ENCODE measurements at places on chromosomes 1 and 21.

- no peak for DNase-seq
Measured at GRCh38 chr1:93448983-93449804, 1.3 kb downstream of the FNBP1L start.

- no peak for DNase-seq
Measured at GRCh38 chr1:199313444-199313843, 674.6 kb downstream of the PTPRC start.

DNA sequence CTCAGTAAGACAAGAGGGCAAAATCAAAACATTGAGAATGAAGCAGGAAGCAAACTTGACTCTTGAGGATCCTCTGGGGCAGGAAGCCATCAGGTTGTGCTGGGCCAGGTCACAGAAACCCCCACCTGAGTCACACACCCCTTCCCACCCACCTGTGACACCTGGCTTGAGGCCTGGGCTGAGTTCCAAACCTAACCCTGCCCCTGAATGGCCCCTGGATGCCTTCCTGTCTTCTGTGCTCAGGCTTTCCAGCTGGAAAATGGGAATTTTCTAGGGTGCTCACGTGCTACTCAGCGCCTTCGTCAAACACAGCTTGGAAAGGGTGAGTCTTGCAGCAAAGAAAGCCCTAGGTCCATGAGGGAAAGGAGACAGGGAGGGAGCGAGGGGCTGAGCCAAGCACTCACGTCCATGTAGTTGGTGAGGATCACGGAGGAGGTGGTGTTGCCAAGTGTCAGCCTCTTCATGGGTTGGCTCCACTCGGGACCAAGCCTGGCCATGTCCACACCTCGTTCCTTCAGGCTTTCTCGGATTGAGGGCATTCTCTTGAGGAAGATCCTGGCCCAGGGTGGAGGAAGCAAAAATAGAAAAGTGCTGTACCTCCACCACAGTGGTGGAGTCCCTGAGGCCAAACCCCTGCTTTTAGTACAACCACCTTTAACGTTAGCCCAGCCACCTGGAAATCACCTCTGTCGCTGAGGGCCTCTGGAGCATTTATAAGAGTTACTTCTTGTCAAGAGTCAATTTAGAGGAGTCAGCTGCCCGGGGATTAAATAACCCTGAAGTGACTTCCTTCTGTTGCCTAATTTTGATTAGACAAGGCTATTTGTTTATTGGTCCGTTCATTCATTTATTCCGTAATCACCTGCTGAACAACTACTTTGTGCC, 4.3 kb downstream of the REN start:
- DNase-seq = no peak

DNA sequence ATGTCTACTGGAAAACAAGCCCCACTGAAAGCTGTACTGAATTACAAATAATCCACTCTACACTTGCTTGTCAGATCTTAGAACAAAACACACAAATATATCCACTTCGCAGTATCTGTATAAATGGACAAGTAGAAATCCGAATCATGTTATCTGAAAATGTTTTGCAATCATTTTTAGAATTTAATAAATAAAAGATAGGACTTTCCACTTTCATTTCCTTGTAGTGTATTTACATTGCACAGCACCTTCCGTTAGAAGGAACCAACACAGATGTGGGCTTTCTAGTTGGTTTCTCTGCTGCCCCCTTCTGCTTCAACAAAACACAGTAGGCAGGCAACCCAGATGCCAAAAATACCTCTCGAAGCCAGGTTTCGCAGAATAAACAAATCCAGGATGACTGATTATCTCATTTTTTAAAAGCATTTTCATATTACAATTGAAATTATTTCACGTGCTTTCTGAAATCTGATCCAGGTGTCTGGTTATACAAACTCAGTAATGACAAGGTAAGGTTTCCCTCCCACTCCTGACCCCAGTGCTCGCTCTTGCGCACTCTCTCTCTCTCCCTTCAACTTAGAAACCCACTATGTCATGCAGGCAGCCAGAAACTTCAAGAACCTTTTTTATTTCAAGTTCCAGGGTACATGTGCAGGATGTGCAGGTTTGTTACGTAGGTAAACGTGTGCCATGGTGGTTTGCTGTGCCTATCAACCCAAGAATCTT, 389.9 kb downstream of the SMYD3 start:
- peak; percentile 28 for DNase-seq

- no peak for DNase-seq
Measured at GRCh38 chr21:27045281-27045985, 78.5 kb upstream of the ADAMTS5 start.

DNA sequence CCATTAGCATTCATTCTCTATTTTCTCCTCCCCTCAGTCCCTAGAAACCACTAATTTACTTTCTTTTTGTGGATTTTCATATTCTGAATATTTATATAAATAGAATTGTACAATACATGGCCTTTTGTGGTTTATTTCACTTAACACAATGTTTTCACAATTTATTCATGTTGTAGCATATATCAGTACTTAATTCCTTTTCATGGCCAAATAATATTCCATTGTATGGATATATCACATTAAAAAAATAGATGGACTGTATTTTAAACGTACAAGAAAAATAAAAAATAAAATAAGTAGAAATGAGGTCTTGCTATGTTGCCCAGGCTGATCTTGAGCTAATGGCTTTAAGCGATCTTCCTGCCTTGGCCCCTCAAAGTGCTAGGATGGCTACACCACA, 25.0 kb downstream of the SCP2 start:
- DNase-seq = no peak

DNA sequence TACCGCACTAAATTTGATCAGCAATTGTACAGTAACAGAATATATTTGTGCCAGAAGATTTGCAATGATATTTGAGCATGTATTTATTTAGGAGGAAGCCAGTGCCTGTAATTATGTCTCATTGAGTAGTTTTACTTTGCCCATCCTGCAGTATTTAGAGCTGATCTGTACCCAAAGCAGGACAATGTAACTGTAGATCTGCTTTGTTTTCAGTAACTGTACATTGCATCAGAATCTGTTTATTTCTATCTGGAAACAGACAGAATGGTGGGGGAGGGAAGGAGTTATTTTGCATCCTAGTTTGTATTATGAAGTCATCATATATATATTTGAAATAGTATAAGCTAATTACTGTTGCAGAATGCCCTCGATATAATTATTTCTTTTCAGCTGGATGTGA, 36.2 kb upstream of the LRRC8C start:
- DNase-seq = no peak

DNA sequence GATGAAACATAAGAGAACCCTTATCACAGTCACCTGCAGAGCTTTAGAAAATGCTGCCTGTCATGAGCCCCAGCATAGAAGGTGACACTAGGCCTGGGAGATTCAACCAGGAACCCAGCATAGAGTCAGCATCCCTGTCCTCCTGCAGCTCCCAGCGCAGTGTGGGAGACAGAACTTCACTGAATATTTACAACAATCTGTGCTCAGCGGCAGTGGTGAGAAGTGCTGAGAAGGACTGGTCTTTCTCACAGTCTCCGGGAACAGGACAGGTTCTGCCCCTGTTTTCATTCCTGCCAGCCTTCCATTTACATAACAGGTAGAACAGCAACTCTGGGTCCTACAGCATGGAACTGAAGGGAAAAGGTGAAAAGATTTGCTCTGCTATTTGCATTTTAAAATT, 83.5 kb upstream of the GADD45A start:
- no peak for DNase-seq

DNA sequence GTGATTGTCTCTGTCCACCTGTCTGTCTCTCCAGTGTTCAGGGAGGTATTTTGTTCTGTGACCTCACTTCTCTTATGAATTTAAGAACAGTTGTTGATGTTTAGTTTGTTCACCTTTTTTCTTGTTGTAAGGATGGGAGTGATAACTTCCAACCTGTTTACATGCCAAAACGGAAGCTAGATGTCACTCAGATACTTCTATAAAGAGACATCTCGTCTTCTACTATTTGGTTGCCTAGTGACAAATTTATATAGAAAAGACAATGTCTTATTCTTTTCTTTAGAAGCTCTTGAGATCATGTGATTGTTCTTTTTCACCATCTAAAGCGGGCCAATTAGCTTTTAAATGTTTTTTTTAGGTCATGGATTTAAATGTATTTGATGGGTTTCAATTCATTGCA, 33.8 kb downstream of the PRSS38 start:
- no peak for DNase-seq

GRCh38 chr1:196302981-196303380, 305.3 kb downstream of the KCNT2 start:
- no peak for DNase-seq

- no peak for DNase-seq
Measured at GRCh38 chr21:37770461-37770860, 145.8 kb downstream of the KCNJ6 start.

DNA sequence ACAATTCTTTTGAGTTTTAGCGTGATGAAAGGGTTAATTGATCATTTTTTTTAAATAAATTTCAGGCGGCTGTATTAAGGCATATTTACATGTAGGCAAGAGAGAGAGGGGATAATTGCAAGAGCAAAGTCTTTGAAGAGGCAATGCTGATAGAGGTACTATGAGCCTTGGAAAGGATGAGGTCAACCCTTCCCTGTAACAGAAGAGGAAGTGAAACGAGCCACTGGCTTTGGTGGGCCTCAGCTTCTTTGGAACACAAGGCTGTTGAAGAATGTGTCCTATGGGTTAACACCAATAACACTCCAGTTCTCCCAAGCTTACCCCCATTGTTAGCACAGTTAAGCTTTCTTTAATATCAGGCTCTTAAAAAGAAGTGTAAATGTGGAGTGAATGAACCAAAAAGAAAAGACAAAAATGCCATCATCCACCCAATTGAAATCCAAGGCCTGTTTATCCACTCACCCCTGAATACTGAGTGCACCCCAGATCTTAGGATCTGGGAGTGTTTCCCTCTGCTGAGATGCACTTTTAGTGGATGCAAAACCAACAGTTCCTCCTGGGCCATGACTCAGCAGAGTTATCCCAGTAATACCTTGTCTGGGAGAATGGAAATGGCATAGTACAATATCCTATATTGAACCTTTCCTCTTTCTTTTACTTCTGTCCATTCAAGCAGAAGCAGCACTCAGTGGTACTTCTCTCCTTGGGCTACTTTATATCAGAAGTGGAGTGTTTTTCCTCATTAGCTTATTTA, 216.4 kb downstream of the SLC44A5 start:
- DNase-seq = no peak

DNA sequence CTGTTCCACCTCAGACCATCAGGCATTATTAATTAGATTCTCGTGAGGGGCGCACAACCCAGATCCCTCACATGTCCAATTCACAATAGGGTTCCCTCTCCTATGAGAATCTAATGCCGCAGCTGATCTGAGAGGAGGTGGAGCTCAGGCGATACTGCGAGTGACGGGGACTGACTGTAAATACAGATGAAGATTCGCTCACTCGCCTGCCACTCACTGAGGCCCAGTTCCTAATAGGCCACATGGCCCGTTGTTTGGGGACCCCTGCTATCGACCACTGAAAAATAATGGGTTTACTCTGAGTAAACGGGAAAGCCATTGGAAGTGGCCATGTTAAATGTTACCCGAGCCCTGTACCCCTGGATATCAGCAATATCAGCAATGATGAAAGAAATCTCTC, 65.9 kb downstream of the GRIK1 start:
- DNase-seq = no peak

DNA sequence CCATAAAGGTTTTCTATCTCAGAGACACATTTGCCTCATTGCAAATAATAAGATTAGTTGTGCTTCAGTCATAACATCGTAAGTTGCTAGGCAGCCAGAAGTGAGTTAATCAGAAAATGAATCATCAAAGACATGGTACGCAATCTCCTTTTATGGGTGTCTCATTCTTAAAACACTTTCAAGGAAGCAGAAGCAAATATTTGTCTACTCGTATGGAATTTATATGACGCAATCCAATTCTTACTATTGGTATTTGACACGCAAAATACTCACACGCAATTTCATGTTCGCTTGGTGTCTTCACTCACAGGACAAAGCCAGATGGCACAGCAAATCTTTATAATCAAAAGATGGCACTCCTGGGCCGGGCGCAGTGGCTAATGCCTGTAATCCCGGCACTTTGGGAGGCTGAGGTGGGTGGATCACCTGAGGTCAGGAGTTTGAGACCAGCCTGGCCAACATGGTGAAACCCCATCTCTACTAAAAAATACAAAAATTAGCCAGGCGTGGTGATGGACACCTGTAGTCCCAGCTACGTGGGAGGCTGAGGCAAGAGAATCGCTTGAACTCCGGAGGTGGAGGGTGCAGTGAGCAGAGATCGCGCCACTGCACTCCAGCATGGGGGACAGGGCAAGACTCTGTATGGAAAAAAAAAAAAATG, 56.4 kb downstream of the HLCS start:
- DNase-seq = peak; percentile 22

- no peak for DNase-seq
Measured at GRCh38 chr1:25654109-25654660, 37.6 kb downstream of the MAN1C1 start.

DNA sequence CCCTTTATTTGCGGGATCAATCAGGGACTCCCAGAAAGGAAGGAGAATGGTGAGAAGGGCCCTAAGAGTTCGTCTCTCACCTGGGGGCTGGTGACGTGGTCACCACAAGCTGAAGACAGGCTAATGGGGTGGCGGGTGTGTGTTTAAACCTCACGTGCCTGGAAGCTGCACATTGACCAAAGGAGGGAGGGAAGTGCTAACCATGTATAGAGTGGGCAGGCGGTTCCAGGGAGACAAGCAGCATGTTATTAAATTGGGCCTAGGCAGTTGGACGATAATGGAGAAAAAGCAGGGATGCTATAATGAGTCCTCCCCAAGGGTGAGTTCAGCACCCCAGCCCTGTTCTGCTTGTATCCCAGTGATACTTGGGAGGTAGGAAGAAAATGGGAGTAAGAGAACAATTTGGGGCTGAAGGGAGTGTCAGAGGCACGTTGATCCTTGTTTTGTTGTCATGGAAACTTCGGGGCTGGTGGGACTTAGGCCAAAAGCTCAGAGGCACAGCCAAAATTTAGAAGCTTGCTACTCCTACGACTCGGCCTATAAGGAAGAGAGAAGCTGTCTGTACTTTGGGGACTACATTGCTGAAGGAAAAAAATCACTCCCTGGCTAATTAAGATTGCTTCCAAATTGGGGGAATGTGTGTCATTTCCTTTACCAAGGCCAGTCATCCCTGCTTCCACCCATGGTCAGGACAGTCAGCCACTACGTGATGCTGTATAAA, 33.2 kb upstream of the EPHA8 start:
- no peak for DNase-seq
